Fibroblast of skin of scalp (primary cell): ENCODE measurements at places on chromosomes 1 and 21.

GRCh38 chr21:44871576-44872269 lies 1.8 kb downstream of the PTTG1IP start:
- peak; percentile 42 for DNase-seq

DNA sequence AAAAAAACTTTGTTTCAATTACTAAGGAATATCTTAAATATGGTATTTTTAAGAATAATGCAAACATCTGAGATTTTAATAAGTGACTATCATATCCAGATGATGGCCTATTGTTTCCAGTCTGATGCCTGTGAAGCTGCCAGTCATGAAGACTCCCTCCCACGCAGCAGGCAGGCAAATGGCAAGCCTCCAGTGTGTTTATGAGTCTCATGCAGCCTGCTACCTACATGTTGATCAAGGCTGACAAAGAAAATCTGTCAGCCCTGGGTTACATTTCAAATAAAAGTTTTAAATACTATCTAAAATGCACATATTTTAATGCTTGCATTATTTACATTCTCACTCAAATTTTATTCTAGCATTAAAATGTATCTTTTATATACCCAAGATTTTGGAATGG lies 137.6 kb upstream of the RNPC3 start:
- no peak for DNase-seq

DNA sequence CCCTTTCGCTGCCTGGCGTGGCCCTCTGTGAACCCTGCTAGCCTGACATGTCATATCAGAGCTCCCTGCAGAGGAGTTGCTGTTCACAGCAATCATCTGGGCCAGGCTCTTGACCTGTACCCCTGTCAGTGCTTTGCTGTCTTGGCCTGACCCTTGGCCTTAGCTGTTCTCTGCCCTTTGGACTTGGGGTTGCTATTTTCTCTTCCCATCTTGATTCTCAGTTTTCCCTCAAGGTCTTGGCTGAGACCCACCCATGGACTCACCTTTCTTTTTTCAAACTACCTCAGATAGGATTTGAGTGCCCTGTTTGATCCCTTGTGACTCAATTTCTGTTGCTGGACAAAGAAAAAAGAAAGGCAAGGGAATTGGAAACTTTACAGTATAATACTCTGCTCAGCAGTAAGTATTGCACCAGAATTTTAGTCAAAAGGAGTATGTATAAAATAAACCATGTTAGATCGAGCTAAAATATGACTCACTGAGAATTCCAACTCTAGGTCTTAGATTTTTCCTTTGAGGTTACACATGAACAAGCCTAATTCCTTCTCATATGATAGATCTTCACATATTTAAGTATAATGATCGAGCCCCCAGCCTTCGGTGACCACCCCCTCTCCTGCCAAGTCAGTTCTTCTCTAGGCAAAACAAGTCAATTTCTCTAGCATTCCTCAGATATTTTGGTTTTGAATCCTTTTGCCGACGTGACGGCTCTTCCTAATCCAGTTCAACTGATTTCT lies 110.5 kb downstream of the NGF start:
- peak; percentile 97 for DNase-seq

- DNase-seq, result no peak
Observed at GRCh38 chr1:226093621-226094020, 31.1 kb downstream of the H3-3A start.

DNA sequence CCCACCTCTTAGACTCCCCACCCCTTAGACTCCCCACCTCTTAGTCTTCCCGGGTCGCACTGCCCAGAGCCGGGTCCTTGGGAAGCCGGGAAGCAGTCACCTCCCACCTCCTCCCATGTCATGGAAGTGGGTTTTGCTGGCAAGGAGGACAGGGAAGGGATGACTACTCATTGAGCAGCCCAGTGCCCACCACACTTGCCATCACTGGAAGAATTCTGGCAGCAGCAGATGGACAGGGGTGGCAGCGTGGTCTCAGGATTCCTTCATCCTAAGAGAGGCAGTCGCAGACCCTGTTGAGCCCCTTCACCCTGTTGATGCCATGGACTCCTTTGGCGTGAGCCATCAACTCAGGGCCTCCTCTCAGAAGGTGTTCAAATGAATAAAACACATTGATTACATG lies 140.8 kb downstream of the PGBD5 start:
- DNase-seq, result no peak

- no peak for DNase-seq
Observed at GRCh38 chr1:99825702-99826101, 24.5 kb upstream of the AGL start.

DNA sequence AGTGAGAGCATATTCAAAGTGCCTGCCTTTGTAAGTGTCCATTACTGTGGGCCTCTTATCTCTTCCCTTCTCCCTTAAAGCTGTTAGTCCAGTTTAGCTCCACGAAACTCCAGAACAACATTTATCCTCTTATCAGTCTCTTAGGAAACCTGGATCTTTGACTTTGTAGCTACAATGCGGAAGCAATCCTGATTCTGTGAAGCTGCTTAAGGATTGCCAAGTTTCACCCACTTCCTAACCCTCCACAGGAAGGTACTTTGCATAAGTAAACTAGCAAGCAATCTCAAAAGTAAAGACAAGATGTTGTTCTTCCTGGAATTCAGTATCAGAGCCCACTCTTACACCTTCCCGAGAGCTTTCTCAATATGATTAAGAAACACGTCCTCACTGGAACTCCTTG lies 164.9 kb upstream of the USP25 start:
- DNase-seq, result no peak

DNA sequence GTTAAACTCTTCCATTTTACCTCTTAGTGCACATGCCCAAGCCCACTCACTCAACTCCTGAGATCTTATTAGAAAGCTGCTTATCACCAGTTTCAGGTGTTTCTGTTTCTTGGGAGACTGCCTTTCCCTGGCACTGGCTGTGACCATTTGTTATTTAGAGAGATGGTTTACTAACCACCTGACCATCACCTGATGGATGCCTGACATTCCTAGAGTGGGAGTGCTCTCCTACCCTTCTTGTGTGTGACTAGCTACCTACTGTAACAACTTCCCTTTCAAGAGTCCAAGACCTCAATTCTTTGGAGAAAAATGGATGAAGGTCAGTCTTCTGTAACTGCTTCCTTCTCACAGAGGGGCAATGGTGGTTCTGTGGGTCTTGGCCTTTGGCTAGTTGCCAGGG lies 755.2 kb upstream of the ADAMTS5 start:
- no peak for DNase-seq

DNA sequence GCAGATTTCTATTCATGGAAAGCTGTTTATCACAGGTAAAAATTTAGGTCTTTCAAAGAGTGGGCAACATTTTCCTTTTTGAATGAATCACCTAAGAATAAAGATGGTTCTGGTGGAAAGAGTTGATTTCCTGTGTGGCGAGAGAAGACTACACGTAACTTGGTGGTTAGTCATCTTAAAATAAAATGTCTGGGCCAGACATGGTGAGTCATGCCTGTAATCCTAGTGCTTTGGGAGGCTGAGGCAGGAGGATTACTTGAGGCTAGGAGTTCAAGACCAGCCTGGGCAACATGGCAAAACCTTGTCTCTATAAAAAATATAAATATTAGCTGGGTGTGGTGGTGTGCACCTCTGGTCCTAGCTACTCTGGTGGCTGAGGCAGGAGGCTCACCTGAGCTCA lies 65.7 kb downstream of the DISP1 start:
- DNase-seq, result peak; percentile 49

DNA sequence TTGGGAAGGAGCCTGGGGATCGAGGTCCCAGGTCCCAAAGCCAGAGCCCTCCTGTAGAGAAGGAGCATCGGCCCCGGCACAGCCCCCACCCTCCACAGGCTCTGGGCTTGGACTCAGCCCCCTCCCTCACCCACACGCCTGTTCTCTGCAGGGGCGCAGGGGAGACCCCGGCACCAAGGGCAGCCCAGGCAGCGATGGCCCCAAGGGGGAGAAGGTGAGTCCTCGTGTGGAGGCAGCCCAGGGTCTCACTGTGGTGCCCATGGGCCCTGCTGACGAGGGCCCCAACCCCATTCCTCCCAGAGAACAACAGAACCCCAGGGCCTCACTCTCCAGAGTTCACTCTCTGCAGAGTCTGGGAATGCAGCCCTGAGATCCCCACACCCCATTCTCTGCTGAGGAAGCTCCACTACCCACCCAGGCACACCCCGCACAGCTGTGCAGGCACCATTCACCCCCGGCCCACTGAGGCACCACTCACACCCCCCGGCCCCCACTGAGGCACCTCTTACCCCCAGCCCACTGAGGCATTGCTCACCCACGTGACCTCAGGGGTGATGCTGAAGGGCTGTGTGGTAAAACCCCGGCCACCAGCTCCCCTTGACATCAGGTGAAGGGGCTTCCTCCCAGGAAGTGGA lies 21.8 kb downstream of the COL6A2 start:
- no peak for DNase-seq

GRCh38 chr1:248714248-248714647 lies 11.7 kb upstream of the OR14I1 start:
- no peak for DNase-seq

DNA sequence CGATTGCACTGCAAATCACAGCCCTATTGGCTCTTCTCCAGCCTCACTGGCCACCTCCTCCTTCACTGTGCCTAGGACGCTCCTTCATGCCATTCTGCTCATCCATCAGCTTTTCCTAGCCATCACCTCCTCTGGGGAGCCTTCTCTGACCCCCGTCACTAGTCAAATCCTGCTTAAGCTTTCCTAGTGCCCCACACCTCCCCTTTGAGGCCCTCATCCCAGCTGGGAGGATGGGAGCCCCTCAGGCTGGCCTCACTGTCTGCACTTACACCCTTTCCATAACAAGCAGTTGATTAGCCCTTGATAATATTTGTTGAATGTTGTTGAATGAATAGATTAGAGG lies 50.7 kb downstream of the KLHDC7A start:
- no peak for DNase-seq

GRCh38 chr1:28855469-28855951 lies 43.5 kb downstream of the OPRD1 start:
- DNase-seq, result no peak
